ENCODE measurements at places on chromosomes 16 and 17.

GRCh38 chr17:83132251-83133081, 53.1 kb downstream of the METRNL start:
- no peak for DNase-seq

GRCh38 chr17:32274643-32275042, 9.0 kb downstream of the RHBDL3 start:
- DNase-seq, result no peak

DNA sequence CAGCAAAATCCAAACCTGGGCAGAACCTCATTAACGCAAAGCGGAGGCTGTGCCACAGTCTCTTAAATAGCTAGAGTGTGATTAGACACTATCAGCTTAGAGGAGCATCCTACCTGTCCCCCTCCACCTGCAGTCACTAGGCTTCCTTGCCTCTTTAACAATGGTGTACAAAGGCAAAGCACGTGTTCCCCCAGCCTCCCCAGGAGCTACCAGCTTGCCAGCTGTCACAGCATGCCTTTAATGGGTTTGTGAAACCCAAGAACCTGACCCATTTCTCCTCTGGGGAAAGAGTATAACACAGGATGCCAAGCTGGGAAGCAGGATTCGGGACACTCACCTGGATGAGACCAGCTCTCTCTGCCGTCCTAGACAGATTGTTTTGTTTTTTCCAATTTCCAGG, 37.2 kb upstream of the TBX2 start:
- no peak for DNase-seq

DNA sequence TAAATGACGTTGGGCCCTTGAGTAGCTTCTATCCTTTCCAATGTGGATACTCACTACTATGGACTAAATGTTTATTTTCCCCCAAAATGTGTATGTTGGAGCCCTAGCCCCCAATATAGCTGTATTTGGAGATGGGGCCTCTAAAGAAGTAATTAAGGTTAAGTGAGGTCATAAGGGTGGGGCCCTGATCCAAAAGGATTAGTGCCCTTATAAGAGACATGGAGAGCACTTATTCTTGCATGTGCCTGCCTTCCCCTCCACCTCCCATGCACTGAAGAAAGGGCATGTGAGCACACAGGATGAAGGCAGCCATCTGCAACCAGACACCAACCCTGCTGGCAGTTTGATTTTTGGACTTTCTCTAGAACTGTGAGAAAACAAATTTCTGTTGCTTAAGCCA, 115.7 kb upstream of the MED13 start:
- DNase-seq, result no peak

DNA sequence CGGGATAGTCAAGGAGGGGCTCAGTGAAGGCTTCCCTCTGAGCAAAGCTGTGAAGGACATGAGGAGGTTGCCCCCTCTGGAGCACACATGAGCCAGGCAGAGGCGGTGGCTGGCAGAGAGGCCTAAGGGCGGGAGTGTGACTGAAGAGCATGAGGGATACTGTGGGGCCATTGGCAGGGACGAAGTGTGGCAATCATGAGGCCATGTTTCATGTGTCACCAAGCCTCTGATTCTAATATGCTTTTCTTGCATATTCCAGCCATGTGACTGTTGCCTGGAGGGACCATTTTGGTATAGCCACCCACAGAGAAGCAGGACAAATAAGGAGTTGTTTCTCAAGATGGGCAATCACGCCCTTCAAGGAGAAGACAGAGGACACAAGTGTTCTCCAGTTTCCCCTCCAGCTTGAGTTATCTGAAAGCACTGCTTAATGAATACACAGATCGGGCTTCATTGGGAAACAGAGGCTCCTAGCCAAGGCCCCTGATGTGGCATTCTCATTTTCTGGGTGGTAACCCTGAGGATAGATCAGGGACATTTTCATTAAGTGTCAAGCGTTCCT, 68.0 kb downstream of the AKAP1 start:
- no peak for DNase-seq

- DNase-seq, result no peak
These were observed 3.5 kb downstream of the ACBD4 start for GRCh38 chr17:45138911-45139532.

- no peak for DNase-seq
These were observed 25.3 kb downstream of the CDH13 start for GRCh38 chr16:82651921-82652601.

Data from NCI-H446 (cell line).